Fibroblast of skin of right biceps (primary cell): ENCODE measurements at places on chromosomes 16 and 17.

DNA sequence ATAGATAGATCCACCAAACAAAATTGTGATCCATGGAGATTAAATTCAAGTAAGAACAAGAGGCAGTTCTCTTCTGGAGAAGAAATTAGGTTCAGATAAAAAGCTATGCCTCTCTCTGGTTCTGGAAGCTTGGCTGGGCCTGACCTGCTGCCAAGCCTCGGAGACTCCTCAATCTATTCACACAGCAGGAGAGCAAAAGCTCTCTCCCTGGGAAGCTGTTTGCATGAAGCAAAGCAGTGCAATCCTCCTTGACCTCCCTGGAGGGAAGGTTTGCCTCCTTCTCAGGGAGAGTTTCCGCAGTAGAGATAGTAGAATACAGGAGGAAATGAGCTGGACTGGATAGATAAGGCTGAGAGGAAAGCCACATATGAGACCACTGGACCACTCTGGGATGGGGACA, 78.1 kb upstream of the GNAO1 start:
- DNase-seq: no peak

DNA sequence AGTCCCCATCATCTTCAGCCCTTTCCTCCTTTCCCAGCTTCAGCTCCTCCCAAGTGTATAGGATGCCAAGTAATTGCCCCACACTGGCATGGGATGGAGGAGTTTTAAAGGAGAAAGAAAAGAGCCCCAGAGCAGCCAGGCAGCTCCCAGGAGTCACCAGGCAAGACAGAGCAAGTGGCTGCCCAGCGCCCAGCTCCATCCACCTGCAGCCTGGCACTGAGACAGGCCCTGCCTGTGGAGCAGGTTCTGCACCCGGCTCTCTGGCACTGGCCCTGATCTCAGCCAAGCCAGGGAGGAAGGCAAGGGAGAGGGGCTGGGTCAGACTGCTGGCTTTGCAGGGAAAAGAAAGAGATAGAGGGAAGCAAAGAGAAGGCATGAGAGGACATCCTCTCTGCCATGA, 21.7 kb downstream of the FOXN1 start:
- DNase-seq: no peak

GRCh38 chr17:80068301-80069222, 32.1 kb downstream of the CCDC40 start:
- DNase-seq: peak; percentile 28

DNA sequence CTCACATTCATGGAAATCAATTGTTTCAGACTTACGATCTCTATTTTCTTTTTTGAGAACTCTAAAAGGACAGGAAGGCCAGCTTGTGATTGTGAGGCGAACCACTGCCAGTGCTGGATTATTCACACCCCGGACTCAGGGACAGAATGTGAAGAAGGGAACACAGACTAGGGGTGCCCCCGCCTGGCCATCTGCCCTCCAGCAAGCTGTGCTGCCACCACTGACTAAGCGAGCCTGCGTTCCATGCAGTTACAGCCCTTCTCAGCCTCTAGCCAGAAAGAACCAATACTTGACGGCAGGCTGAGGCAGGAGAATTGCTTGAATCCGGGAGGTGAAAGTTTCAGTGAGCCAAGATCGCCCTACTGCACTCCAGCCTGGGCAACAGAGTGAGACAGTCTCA, 2.8 kb downstream of the HAGH start:
- peak; percentile 22 for DNase-seq

GRCh38 chr17:64628641-64629040, 33.5 kb downstream of the SMURF2 start:
- DNase-seq: no peak

GRCh38 chr16:55830658-55831294, 2.1 kb downstream of the CES1 start:
- no peak for DNase-seq

DNA sequence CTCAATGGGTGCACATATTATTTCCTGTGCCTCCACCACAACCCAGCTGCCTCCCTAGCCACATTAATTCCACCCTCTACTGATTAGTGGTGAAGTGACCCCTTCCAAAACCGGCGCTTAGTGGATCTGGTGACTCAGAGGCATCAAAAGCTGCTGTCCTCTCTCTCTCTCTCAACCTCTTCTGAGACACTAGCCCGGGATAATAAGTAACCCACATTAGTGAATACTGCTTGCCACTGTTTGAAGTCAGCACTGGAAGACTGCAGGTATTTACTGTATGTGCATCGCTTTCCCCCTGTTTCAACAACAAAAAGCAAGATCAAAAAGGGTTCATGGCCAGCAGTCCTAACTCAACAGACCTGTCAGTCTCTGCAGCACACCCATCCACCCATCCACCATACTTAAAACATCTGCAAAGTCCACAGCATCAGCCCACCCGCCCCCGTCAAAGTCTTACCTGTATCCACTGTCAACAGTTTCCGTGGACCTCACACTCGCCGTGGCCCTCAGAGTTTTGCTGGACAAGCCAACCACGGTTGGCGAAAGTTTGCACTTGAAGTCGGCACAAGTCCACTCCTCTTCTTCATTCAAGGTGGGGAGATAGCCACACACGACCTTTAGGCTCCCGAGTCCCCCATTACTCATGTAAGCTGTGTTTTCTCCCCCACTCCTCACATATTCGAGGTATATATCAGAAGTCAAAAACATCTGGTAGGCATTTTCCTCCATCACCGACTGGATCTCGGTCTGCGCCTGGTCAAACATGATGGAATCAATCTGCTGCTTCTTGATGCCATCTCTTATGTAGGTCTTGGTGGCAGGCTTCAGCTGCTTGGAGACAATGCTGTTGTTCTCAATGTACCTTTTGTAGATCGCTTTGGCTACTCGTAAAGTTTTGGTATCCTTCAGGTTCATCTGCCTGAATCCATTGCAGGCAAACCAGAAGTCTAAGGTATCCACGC, 3.8 kb downstream of the AXIN2 start:
- peak; percentile 81 for DNase-seq

- no peak for DNase-seq
Measured at GRCh38 chr17:28906706-28907438, 4.0 kb upstream of the DHRS13 start.

GRCh38 chr16:89290887-89291286, 73.4 kb downstream of the ZNF778 start:
- no peak for DNase-seq

GRCh38 chr17:82839617-82840292, at the start of gene ZNF750:
Gene ZNF750 (minus strand): TSS chr17:82840022. CDS start chr17:82832454, 7,568 bp downstream.
- DNase-seq: no peak

DNA sequence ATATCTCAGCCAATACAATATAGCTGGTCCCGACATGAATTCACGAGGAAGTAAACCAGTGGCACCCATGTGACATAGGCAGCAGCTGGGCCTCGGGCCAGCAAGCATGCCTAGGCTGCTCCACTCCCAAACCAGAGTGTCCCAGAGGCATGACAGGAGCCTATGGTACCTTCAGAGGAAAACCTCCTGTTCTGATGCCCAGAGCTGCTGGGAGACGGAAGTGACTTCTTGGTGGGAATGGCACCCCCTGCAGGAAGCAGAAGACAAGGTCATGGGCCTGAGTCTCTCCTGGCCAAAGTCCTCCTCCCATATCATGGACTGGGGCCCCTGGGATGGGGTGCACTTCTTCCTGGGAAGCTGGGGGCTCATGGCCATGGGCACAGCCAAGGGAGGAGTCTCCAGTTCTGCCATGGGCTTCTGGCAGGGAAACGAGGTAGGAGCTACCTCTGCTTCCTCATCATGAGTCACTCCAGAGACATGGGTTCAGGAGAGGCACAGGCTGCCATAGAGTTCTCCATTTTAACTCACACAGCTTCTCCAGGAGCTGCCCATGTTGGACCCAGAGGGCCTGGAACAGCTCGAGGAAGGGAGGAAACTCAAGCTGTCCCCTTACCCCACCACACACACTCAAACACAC, 13.4 kb downstream of the FBF1 start:
- no peak for DNase-seq

DNA sequence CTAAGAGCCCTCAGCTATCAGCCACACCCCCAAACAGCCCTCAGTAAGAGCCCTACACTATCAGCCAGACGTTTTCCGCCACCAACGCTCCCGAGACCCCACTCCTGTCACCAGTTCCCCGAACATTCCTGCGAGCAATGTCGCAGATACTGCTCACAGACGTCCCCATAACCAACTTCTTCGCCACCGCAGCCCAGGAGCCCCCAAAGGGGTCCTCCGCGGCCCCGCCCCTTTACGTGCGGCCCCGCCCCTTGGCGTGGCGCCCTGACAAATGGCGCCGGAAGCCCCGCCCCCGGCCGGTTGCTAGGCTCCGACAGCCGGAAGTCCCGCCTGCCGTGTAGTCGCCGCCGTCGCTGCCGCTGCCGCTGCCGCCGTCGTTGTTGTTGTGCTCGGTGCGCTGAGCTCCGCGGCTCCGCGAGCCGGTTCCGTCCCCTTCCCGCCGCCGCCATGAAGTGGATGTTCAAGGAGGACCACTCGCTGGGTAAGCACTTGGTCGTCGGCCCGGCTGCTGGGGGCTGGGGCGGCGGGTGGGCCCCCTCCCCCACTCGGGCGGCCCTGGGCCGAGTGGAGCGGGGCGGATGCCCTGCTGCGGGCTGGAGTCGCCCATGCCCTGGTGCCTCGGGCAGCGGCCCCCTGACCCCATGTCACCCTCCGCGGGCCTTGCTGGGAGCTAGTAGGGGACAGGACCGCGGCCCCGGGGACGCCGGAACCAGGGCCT, at the start of gene GABARAPL2:
Gene GABARAPL2, plus strand, starts transcription at position 340 of the 718 bp plus-strand sequence. Its CDS starts 108 bp downstream, at position 448.
- DNase-seq: peak; percentile 74

- peak; percentile 49 for DNase-seq
Measured at GRCh38 chr17:2023692-2024571, 1.2 kb downstream of the RTN4RL1 start.

DNA sequence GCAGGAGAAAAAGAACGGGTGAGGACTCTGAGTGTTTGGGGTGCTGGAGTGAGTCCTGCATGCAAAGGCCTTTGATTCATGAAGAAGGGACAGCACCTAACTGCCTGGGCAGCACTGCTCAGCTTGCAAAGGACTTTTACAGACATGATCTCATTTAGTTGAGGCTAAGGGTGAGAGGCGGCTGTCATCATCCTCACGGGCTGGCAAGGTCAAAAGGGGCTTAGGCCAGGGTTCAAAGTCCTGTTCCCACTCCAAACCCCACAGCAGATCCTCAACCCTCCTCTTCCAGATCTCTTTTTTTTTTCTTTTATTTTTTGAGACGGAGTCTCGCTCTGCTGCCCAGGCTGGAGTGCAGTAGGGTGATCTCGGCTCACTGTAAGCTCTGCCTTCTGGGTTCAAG, 4.8 kb downstream of the RHBDF2 start:
- no peak for DNase-seq

- no peak for DNase-seq
Measured at GRCh38 chr16:7313170-7313569, 19.5 kb upstream of the RBFOX1 start.

GRCh38 chr17:78029697-78030096, 71.2 kb downstream of the TNRC6C start:
- DNase-seq: no peak

DNA sequence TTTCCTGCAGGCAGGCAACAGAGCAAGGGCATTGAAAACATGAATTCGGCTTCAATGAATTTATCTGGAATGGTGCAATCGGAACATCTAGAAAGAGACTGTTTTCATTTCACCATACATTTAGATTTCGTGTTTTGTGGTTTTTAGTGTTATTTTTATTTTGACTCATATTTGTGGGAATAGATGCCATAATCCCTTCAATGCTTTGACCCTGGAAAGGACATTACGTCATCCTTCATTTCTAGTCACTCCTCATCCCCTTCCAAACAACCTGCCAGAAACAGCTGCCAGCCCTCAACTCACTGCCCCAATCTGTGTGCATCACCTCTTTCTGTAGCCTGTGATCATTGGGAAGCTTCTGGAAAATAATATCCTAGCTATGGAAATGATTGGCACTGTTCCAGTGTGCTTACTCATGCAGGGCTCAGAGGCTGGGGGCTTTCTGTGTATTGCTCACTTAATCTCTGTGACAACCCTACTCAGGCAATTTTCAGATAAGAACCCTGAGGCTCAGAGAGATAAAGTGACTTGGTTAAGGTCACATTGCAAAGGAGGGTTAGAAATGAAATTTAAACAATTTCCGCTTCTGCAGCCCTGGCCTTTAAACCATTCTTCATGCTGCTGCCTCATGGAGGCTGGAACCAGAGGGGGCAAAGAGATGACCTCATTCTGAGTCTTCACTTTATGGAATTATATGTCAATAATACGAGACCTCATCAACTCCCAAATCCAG, 9.5 kb upstream of the KSR1 start:
- DNase-seq: peak; percentile 87

GRCh38 chr17:57629470-57629869, 115.6 kb downstream of the CCDC182 start:
- no peak for DNase-seq

- peak; percentile 78 for DNase-seq
Measured at GRCh38 chr17:34361478-34362061, 1.5 kb downstream of the CCL1 start.

DNA sequence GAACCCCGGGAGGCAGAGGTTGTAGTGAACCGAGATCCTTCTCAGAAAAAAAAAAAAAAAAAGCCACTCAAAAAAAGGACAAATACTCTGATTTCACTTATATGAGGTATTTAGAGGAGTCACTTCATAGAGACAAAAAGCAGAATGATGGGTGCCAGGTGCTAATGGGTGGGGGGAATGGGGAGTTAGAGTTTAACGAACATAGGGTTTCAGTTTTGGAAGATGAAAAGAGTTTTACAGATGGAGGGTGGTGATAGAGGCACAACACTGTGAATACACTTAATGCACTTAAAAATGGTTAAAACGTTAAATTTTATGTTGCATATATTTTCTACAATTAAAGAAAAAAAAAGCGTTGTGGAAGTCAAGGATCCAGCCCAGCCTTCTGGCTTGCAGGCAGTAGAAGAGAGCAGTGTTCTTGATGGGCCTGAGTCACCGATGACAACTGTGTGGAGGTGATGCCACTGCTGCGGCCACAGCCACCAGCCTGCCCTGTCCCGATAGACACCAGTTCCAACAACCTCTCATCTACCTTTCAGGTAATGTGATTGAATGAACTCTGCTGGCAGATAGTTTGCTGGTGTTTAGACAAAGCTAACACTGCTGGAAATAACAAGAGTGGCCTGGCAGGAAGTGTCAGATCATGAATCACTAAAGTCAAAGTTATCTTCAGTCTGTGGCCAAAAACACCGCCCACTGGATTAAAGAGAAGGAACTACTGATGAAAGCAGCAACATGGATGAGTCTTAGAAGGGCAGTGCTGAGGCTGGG, 49.9 kb upstream of the COX10 start:
- DNase-seq: peak; percentile 51

GRCh38 chr16:3060339-3061127, 4.9 kb upstream of the IL32 start:
- DNase-seq: no peak

GRCh38 chr16:75267631-75268264, 16.3 kb upstream of the BCAR1 start:
- DNase-seq: peak; percentile 36

- DNase-seq: peak; percentile 10
Measured at GRCh38 chr17:75588596-75589011, 1.0 kb downstream of the MYO15B start.

GRCh38 chr16:77888871-77889270, 100.5 kb downstream of the VAT1L start:
- DNase-seq: no peak

GRCh38 chr17:64300699-64300965, 37.6 kb upstream of the TEX2 start:
- no peak for DNase-seq

DNA sequence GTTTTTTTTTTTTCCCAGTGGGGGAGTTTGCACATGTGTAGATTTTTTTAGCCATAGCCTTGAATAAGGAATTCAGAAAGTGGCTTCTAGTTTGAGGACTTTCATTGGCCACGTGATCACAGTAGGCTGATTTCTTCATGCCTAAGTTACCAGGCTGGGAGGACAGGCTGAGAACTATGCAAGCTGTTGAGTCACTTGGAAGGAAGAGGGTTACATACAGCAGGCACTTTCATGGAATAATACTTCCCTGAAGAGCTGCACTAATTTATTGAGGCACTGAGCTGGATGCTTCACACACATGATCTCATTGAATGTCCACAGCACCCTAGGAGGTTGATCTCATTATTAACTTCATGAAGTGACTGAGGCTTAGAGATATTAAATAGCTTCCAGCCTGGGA, 22.8 kb downstream of the PRKCB start:
- DNase-seq: no peak
